ENCODE measurements at places on chromosomes 7 and 10. TPM values are rescaled to one million over a fixed set of nuclear protein-coding genes. Genes with fewer than 3 reads are reported as not detected.
A peak's percentile ranks its signal among the peaks of the same experiment; 100 is the strongest.

DNA sequence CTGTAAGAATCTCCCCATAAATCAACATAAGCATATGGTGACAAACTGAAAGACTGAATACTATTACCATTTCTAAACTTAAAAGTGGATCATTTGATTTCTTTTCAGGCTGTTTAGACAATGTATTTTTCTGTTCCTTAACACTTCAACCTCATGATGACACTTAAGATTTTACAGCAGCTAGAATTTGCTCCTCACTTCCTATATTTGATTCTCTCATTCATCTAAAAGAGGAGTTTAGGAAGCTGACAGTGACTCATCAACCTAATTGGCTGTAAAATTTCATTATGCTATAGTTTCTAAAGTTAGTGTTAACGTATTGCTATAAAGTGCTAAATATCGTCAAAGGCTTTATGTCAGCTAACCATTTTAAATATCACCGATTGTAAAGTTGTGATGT lies 478.7 kb downstream of the GRM8 start:
- no peak for ATAC-seq

DNA sequence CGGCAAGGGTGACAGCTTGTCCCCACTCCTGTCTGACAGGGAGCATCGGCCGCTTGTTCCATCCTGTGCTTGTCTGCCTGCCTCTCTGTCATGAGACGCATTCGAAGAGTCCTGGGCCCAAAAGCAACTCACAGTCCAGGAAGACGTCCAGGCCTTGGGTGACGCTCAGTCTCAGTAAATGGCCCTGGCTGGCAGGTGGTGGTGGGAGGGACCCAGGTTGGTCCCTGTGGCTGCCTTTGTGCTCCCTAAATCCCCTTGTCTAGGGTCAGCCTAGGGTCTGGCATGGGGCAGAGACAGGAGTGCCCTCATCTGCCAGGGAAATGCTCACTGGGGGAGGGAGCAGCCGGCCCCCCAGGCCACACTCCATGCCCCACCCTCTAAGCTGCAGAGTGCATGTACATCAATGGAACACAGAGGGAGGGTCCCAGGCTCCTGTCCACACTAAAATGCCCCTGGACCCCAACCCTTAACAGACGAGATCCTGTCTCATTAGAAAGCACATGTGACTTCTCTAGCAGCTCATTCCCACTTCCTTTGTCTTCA lies 295.2 kb upstream of the ZNF32 start:
- no peak for ATAC-seq

DNA sequence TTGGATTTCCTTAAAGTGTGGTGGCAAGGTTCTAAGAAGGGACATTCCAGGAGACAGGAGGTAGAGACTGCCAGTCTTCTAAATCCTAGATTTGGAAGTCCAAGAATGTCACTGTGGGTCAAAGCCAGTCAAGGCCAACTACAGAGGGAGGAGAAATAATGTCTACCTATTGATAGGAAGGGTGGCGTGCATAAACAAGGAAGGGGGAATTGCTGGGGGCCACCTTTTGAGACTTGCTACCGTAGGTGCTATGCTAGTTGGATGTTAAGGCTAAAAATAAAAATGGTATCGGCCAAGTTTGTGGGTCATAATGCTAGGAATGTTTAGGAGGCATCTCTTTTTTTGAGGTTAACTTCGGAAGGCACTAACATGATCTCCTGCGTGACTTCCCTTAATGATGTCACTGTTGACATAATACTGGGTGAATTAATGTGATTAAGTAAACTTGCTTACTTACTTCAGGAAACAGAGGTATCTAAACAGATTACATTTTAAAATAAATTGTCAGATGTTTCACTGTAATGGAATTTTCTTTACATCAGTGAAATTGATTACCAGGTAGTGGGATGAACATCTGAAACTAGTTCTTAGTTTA lies 4.8 kb downstream of the BTRC start:
- ATAC-seq, result no peak

Gene CCZ1
- total RNA-seq, result 60.2 TPM

GRCh38 chr7:127652333-127653248 lies 597 bp downstream of the SND1 start:
- ATAC-seq, result peak; percentile 30

DNA sequence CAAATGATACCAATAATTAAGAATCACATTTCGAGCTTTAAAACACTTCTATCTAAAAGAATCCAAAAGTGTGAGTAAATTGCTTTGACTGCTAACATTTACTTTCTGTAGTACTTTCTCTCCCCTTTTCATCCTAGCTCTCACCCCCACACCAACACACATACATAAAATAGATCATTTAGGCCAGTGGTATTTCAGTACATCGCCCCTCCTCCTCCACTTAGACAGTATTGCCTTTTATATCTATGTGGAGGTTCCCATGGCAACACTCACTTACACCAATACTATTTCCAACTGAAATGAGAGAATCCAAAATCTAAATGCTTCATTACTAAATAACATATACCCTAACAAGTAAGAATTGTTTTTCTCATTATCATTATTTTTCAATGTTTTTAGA lies 58.9 kb downstream of the HIBADH start:
- ATAC-seq, result peak; percentile 54

DNA sequence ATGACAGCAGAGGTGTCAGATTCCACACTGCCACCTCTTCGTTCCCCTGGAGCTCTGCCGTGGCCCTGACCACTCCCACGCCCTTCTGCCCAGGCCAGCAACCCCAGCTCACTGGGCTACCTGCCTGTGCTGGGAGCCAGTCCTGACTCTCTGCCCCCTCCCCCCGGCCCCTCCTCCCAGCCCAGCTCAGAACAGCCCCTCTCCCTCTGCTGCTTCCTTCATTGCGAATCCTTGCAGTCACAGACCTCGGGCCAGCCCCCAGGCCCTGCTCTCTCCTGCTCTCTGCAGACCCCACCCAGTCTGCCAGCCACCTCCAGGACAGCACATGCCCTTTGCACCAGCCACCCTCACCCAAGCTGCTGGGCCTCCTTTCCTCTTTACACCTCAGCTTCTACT lies 60.4 kb downstream of the TCERG1L start:
- no peak for ATAC-seq

DNA sequence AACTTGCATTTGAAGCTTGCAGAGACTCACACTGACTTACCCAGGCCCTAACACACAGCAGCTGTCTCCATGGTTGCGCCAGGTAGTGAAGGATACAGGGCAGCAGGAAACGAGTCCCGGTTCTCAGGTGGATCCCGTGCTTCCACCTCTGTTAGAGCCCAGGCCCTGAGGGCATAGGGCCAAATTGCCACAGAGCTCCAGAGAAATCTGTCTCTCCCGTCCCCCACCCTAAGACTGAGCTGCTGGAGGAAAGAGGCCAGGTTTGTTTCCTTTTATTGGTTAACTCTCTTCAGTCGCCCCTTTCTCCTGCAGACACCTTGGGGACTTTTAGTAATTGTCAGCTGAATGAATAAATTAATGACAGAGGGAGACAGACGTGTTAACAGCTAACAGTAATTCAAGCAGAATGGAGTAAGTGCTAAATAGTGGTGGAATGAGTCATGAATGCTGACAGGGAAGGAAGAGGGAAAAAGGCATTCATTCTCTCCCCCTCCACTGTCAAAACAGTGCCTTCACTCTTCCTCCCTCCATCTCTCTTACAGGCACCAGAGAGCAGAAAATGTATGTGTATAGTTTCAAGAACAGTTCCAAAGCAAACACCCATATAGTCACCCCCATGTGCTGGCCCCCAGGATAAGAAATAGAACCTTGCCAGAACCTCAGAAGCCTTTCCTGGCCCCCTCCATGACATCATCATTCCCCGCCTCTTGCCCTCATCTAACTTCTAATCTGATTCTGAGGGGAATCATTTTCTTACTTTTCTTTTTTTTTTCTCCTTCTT lies 16.8 kb upstream of the DLG5 start:
- ATAC-seq, result peak; percentile 90

Gene ZNF736
- total RNA-seq, result 0.97 TPM

Gene CYP3A7
- total RNA-seq, result 0.93 TPM

DNA sequence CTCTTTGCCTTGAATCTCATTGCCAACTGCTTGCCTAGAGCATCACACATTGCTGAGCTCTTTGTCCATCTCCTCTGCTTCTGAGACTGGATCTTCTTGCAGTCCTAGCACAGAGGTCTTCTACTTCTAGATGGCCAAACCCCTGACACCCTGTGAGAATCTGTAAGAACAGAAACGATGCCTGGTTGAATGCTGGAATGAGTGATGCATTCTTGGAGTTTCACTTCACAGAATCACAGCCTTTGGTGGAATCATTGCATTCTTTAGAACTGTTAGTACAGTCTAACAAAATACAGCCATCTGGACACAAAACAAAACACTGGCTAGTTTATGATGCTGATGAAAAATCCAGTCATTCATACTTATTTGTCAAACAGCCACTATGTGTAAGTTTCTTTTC lies 141.7 kb upstream of the ITGB1 start:
- no peak for ATAC-seq

Gene SFXN3
- 28.7 TPM for total RNA-seq

- peak; percentile 95 for ATAC-seq
These were observed 82.7 kb upstream of the C1GALT1 start for GRCh38 chr7:7099584-7100014.

GRCh38 chr10:116287906-116288501 lies 15.0 kb upstream of the GFRA1 start:
- ATAC-seq, result peak; percentile 42

DNA sequence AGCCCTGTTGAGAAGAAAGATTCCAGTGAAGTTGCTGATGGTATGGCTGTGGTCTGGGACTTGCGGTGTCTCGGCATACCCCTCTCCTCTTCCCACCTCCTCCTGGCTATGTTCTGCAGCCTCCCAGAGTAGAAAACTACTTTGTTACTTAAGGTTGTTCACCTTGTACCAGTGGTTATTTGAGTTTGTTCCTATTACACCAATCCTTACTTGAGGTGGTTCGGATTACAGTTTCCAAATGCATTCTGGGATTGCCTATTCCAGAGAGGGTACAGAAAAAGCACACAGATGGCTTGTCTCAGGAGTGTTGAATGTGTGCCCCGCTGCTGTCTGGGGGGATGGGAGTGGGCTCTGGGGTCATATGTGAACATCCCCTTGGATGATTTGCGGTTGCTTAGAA lies 6.8 kb upstream of the ZNF783 start:
- ATAC-seq, result no peak

- peak; percentile 87 for ATAC-seq
These were observed 221.3 kb downstream of the ARHGAP12 start for GRCh38 chr10:31707093-31708039.

Gene RSPH10B2
- total RNA-seq, result 1.2 TPM

- ATAC-seq, result no peak
These were observed 83.4 kb upstream of the IFRD1 start for GRCh38 chr7:112366886-112367285.

GRCh38 chr10:116141855-116142254 lies 131.2 kb downstream of the GFRA1 start:
- ATAC-seq, result no peak

GRCh38 chr7:128145191-128145590 lies 95.9 kb upstream of the LEP start:
- no peak for ATAC-seq

Measured in motor neuron (in vitro differentiated cells).